Astrocyte of the spinal cord (primary cell): ENCODE measurements at places on chromosomes 5 and 9.
A peak's percentile ranks its signal among the peaks of the same experiment; 100 is the strongest.

DNA sequence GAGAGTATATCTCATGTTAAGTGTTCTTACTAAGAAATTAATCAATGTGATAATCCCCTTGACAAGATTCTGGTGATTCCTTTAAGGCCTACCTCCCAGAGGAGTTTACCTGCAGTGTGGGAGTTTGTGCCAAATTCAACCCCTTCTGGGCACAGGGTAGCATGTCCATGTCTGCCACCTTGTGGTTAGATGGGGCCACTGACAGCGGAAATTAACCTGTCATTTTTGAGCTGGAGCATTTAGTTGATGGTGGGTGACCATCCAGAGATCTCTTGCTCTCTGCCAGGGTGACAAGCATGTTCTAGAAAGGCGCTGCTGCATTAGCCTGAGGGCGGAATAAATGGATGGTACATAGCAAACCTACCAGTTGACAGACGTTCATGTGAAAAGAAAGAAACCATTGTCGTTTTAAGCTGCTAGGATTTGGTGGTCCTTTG, 132.2 kb downstream of the FBXO4 start:
- DNase-seq = peak; percentile 37

GRCh38 chr9:95025213-95026147, 292.0 kb downstream of the FANCC start:
- DNase-seq = peak; percentile 92

- no peak for DNase-seq
Observed at GRCh38 chr5:144194144-144194543, 23.5 kb downstream of the KCTD16 start.

DNA sequence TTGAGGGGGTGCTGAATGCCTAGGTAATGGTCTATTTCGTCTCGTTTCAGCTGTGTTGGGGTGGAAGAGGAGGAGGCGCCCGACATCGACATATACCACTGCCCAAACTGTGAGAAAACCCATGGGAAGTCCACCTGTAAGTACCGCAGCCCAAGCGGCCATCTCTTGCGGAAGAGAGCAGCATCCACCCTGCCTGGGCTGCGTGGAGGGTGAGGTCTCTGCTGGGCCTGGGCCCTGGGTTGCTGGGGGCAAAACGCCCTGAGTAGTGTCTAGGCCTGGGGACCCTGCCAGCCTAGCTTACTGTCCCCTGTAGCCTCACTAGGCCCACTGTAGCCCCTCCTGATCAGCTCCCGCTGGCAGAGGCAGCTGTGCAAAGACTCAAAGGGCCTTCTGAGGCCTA, 53.5 kb downstream of the PHF2 start:
- DNase-seq = no peak

GRCh38 chr5:55304584-55304983, 2.9 kb downstream of the DHX29 start:
- DNase-seq = no peak

DNA sequence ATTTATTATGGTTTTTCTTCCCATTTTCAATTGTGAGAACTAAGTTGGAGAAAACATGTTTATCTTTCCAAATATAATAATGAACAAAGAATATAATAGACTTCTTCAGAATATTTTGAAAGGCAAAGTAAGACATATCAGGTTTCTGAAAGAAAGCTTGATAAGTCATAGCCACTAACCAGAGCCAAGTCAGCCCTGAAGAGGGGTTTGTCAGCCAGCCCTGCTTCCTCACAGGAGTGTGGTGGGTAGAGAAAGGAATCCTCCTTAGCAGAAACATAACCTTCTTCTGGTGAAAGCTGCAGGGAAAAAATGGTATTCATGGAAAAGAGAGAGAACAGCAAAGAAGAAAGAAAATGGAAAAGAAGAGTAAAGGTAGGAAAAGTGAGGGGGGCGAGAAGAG, 93.4 kb downstream of the MPDZ start:
- DNase-seq = no peak

DNA sequence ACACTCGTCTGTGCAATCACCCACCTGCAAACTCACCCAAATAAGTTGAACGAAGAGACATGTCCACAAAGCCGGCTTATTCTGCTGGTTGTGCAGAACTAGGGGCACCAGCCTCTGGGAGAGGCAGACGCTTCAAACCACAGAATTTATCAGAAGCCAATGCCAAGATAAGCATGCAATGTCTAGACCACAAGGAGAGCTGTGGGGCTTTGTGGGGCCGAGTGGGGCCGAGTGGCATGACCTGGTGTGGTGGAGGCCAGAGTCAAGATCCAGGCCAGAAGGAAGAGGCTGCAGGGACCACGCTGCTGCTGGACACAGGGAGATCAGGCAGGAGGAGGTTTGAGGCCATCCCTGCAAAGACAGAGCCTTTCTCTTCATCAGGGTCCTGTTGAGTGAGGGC, 259.0 kb downstream of the IRX2 start:
- no peak for DNase-seq

- no peak for DNase-seq
Observed at GRCh38 chr9:87751423-87751822, 25.5 kb downstream of the CTSL start.

DNA sequence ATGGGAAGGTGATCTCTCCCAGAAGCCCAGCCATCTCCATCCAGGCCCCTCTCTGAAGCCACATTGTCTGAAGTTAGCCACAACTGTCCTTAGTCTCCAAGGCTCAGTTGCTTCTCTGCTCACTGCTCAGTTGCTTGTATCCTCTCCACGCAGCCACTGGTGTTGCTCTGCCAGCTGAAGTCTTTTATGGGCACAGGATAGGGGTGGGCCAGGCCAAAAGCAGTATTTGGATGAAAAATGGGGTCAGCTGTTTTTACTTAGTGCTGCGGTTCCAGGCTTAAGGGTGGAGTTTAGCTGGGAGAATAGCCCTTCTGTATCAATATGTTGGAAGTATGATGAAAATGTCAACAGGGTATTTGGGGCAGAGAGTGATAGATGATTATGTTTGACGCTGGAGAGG, 168.8 kb upstream of the PPP1R2B start:
- DNase-seq = no peak

- no peak for DNase-seq
Observed at GRCh38 chr5:133793756-133794465, 174.5 kb downstream of the C5orf15 start.

- DNase-seq = peak; percentile 47
Observed at GRCh38 chr9:86093788-86094555, 5.4 kb downstream of the GOLM1 start.

GRCh38 chr5:151751091-151751490, 7.3 kb downstream of the ATOX1 start:
- no peak for DNase-seq

DNA sequence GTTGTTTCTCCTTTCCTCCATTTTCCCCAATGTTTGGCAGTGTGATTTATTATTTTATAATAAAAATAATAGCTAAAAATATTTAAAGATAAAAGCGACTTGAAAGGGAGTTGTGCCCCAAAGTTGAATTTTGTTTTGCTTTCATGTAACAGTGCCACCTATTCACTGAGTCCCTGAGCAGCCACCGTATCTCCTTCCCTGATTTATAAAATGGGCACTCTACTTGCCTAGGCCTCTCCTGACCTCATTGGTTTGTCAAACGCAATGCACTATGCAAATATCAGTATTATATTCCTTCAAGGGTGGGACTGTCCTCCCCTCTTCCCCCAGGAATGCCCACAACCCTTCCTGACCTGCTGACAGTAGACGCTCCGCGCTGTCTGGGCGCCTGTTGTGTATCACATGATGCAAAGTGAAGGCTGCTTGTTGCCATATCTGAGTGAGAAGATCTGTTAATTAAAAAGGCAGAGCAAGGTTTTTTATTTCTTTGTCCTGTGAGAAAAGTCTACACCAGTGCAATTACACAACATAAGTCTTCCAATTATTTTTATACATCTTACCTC, 81.4 kb downstream of the TTC39B start:
- DNase-seq = no peak

- no peak for DNase-seq
Observed at GRCh38 chr5:39933061-39933460, 508.3 kb upstream of the DAB2 start.
